ENCODE measurements at places on chromosomes 2 and 18.

DNA sequence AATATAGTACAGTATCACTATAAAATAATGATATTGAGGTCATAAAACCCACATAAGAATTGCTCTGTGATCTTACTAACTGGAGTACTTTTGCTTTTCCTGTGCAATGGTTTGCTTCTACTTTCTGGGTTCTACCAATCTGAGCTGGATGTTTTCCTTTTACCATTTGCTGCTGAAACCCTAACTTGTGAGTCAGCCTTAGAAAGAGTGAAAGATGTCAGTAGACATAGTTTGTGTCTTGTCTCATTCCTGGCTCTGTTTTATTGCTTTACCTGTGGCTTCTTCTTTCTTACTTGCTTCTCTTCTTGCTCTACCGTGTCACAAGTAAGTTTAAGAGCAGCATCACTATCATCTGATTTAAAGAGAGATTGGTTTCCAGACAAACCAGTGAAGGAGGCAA is 61.0 kb downstream of the MBD2 start:
- DNase-seq, result peak; percentile 46

DNA sequence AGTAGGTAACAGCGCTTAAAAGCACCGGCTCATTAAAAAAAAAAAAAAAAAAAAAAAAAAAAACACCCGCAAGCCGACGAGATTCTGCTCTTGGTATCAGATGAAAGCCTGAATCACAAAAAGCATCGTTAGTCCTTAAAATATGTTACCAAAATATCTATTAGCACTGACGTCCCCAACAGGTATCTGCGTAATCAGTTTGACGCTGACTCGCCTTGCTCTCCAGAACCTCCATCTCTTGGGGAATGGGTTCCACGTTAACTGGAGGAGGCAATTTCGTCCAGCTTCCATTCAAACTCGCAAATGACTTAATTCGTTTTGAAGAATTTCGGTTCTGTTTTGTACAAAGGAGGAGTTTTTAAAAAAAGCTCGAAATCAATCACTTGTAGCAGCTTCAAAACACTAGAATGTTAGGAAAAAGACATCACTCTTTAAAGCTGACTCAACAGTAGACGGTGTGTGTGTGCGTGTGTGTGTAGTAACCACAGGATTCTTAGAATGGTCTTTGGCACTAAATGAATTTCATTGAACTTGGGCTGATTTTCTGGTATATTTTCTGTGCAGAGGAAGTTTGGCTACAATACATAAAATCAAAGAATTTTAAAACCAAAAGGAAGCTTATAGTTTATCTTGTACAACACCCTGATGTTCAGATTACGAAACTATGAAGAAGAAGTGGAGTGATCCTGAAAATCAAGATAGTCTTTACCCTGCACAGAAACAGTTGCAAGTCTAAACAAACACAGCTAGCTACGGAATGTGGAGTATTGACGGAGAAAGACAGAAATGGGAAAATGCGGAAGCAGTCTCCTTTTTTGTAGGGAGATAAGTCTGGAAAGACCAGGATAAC is 1.1 kb upstream of the PGAP1 start:
- peak; percentile 30 for DNase-seq

- no peak for DNase-seq
Observed at GRCh38 chr2:135745545-135745944, 3.9 kb downstream of the UBXN4 start.

- DNase-seq, result no peak
Observed at GRCh38 chr2:51401546-51401945, 369.6 kb upstream of the NRXN1 start.

DNA sequence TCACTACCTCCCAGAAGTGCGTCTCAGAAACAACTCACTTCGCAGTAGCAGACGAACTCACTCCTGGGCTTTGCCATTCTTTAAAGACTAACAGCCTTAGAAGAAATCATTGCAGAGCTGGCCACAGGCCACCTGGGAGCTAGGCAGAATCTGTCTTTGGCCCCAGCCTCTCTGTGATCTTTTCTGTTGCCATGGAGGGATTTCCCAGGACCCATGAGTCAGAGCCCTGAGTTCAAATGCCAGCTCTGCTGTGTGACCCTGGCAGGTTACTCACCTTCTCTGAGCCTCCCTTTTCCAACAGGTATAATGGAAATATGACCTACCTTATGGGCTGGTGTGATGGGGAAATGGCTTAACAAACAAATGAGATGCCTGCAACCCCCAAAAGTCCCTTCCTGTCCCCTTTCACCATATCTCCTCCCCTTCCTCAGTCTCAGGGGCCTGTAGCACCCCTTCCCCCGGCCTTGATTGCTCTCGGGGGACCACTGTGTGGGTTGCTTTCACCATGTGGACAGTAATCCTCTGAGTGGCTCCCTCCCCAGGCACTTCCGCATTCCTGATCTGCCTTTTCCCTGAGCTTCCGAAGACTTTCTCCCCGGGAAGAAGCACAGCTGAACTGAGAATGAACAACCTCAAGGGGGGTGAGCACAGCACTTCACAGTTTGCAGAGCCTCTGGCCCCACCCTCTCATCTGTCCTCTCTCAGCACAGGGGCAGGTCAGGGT is 34.0 kb upstream of the SLC66A3 start:
- DNase-seq, result no peak

DNA sequence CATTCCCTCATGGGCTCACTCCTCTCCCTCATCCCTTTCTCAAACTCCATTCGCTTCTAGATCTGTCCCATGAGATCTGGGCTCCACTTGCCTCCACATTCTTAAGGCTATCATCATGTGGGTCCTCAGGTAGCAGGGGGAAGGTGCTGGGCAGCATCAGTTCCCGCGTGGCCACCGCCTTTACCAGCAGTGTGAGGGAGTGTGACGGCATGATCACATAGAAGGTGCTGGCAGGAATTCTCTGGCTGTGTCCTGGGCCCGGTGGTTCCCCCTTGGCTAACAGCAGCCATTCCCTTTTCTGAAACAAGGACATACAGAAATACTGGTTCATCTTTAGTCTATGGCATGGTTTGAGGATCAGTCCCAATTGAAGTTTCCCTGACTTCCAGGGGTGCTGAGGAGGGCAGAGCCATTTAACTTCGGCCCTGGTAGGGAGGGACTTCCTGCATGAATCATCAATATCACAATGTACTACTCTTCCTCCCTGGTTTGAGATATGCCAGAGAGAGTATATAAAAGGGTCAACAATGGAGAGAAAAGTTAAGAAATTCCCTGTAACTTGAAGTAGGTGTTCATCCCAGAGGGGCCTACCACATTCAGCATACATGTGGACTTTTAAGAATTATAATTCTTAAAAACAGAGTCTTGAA is 7.7 kb downstream of the DOK1 start:
- DNase-seq, result no peak

DNA sequence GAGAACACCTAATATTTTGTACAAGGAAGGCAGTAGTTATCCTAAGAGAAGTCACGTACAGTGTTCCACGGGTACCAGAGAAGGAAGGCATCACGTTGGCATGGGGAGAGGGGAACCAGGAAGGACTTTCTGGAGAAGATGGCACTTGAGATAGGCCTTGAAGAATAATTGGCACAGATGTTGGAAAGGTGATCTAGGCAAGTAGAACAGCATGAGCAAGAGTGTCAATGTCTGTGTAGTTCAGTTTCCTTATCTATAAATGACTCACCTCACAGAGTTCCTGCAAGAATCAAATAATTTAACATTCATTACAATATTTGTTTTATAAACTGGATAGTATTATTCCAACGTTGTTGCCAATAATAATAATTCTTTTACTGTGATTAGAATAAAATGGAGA is 48.3 kb upstream of the BZW1 start:
- no peak for DNase-seq

GRCh38 chr2:160630801-160631590 is 137.4 kb upstream of the RBMS1 start:
- no peak for DNase-seq

DNA sequence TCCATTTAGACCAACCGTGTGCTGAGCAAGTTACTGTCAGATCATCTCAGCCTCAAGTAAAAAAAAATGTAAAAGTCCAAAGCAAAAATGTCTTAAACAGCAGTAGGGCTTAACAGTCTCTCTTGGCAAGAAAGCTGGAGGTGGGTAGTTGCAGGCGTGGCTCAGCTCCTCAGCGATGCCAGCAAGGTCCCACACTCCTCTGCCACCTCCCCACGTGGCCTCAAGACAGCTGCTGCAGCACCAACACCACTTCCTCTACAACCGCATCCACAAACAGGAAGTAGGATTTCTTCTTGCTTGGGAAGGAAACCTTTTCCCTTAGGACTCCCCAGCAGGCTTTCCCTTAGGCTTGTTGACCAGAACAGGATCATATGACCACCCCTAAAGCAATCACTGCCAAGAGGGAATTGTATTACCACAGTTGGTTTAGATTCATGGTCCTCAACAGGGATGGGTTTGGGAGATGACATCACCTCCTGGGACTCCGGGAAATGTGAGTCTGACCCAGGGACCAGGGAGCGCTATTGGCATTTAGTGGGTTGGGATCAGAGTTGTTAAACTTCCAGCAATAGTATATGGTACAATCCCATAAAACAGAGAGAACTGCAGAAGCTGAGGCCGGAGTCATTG is 97.1 kb downstream of the MAPK4 start:
- DNase-seq, result peak; percentile 2

DNA sequence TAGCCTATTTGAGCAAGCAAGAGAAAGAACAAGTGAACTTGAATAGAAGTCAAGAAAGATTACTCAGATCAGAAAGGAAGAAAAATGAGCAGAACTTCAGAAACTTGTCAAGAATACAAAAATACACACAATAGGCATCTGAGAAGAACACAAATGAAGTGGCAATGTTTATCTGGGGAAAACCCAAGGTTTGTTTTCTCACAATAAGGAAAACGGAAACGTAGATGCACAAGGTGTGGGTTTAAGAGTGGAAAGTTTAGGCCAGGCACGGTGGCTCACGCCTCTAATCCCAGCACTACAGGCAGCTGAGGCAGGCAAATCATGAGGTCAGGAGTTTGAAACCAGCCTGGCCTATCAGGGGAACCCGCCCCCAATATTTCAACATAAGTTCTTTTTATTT is 159.5 kb upstream of the GYPC start:
- DNase-seq, result no peak

- peak; percentile 42 for DNase-seq
Observed at GRCh38 chr2:26144953-26145680, 27.8 kb upstream of the GAREM2 start.

DNA sequence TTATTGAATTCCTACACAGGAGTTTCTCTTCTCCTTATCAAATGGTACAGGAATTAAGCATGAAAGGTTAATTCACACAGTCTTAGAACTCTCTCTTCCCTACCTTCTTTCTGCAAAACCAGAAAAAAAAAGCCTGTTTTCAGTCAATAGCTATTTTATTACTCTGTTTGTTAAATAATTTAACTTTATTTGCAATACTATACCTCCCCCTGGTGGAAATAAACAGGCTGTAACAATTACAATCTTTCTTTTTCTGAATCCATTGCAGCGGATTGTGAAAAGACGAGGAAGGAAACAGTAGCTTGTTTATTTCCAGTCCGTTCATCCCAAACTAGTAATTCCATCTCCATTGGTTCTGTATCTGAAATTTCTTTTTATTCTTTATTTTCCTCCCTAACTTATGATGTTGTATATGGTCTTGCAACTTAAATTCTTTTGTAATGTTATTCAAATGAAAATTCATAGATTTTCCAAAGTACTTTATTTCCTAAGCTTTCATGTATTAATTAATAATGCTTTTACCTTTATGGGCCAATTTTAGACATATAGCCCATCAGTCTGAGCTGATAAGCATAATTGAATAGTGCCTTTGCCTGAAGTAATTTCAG is 165.2 kb downstream of the SH3BP4 start:
- DNase-seq, result peak; percentile 10

- DNase-seq, result no peak
Observed at GRCh38 chr18:66558773-66559172, 45.1 kb downstream of the CDH19 start.

GRCh38 chr2:219497495-219498279 is 1.0 kb upstream of the GMPPA start:
- DNase-seq, result no peak

GRCh38 chr2:109535217-109535946 is 78.4 kb downstream of the SEPTIN10 start:
- no peak for DNase-seq

GRCh38 chr2:71748227-71748626 is 294.9 kb downstream of the DYSF start:
- no peak for DNase-seq

- DNase-seq, result no peak
Observed at GRCh38 chr2:3254442-3254941, 123.1 kb downstream of the EIPR1 start.

- DNase-seq, result no peak
Observed at GRCh38 chr2:158808426-158808825, 13.3 kb downstream of the DAPL1 start.

GRCh38 chr2:99261242-99261641 is 5.8 kb upstream of the LYG2 start:
- no peak for DNase-seq

DNA sequence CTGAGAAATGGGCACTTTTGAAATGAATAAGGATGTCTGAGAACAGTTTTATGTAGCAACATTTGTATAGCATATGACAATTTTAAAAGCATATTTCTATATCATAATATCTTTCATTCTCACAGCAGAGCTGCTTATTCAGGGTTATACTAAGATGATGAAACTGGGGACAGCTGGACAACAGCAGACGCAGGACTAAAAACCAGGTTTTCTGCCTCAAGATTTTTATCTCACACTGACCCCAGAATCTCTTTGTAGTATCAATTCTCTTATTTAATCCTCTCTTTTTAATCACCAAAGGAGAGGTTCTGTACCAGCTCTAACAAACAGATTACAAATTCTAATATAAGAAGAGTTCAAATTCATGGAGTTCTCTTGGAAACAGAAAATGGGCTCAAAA is 74.2 kb upstream of the TFCP2L1 start:
- DNase-seq, result no peak

GRCh38 chr2:12131975-12132374 is 385.5 kb downstream of the LPIN1 start:
- no peak for DNase-seq

DNA sequence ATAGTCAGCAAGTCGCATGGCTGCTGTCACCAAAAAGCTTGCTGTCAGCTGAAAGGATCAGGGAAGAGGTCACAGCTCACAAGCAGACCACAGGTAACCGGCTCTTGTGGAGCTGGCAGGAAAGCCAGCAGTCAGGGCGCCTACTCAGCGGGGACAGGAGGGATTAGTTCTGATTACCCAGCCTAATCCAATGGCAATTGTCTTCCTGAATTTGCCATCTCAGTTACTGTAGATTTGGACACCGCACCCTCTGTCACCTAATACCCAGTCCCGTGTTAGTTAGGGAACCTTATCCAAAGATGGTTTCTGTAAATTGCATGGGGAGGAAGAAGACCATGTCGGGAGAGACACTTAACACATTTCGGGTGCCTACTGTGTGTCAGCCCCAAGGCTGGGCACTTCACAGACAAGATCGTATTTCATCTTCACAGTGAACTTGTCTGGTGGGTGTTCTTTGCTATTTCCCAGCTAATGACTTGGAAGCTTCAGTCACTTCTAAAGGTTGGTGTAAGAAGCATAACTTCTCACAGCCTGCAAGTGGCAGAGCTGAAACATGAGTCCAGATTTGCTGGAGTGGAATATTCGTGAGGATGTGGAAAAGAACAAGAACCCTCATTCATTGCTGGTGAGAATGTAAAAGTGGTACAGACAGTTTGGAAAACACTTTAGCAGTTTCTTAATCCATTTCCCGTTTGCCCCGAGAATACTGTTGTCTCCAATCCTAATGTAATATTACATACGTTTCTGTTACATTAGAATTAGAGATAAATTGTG is 9.9 kb downstream of the ALPK2 start:
- DNase-seq, result no peak
